Lung microvascular endothelial cell (primary cell): ENCODE measurements at places on chromosomes 1 and 21.
A peak's percentile ranks its signal among the peaks of the same experiment; 100 is the strongest.

DNA sequence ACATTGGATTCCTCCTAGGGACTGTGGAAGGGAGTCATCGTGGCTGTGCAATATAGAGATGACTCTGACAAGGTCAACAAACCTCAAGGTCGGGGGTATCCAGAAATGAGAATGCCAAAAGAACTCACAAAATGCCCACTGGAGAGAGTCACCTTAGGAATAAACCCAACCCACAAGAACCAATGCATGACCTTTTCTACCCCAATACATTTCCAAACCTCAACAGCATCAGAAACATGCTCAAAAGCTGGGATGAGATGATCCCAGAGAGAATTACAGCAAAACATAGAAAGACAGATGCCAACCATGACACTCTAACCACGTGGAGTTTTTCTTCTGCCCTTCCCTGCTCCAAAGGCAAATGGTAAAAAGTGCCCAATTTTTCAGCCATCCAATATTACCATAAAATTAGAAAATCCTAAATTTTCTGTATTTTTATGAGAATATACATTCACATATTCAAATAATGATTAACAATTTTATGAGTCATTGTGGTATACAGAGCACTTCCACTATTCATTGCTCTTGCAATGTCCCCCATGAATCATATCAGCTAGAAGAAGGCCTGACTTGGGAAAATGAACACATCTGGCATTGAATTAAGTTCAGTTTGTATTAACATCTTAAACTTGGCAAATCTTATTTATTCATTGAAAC, 88.2 kb upstream of the PALMD start:
- DNase-seq, result peak; percentile 79

- peak; percentile 70 for DNase-seq
Measured at GRCh38 chr1:93178418-93178817, 1.8 kb downstream of the TMED5 start.

DNA sequence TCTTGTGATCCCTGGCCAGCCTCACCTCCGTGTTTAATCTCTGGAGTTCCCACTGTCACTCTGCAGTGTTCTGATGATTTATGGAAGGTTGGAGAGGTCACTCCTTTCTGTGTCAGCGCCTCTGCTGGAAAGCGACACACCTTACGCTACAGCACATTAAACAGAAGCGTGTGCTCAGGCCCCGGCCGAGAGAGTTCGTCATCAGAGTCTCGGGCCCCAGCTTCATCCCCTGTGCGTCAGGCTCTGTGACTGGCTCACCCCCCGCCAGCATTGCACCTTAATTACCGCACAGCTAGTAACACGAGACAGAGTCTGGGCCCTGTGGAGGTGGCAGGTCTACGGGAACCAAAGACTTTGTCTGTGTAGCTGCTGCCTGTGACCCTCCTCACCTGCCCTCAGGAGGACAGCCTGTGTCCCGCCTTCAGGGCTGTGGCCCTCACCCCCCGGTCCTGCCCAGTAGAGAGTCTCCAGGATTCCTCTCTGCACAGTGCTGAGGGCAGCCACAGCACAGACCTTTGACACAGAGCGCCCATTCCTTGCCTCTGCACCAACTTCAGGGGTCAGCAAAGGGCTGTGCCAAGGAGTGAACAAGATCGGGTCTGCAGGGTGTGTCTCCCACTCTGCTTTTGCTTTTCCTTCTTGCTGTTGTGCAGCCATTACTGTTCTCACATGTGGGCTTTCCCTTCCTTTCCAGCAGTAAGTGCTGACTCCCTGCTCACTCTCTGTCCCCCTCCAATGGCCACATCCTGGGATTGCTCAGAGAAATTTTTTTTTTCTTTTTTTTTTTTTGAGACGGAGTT, 157.6 kb downstream of the PGBD5 start:
- DNase-seq, result peak; percentile 81

- DNase-seq, result no peak
Measured at GRCh38 chr1:229406798-229407197, 27.1 kb downstream of the ACTA1 start.

DNA sequence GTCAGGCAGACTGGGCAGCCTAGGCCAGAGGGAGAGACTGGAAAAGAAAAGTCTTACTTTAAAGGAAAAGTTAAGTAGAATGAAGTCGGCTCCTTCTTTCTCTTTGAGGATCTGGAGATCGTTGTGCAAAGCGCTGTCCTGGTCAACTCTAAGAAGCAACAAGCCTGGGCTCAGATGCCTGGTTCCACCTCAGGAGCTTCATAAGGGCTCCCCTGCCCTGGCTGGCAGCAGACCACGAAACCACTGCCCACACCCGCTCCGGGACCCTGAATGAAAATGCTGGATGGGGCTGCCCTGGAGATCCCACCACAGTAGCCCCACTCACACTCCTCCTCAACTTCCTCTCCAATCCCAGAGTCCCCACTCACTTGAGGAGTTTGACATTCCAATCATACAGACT, 6.4 kb downstream of the UBE2Q1 start:
- DNase-seq, result no peak

DNA sequence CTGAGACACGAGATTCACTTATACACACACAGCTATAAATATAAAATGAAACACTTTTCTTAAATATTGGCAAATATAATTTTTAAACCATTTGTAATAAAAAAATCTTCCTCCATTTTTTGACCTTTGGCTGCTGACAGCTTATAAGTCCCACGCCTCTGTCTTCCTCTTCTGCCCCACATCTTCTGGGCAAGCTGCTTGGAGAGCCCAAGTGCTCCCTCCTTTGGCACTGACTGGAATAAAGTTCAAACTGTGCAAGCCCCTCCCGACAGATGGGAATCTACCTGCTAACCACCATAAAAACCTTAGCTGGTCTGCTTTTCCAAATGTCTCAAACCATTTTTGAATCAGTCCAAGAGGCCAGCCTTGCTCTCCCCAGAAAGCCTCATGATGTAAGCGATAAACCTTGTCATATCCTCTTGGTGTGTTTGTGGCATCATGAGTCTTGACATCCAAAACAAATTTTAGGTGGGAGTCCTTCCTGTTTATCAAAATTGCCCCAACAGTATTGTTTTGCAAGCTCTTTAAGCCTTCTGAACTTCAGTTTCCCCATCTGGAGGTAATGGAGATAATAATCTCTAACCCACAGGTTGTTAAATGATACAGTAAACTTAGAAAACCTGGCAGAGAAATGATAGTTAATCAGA, 99.8 kb downstream of the SNX7 start:
- DNase-seq, result no peak

- no peak for DNase-seq
Measured at GRCh38 chr21:25039461-25040380, 567.6 kb downstream of the MRPL39 start.

DNA sequence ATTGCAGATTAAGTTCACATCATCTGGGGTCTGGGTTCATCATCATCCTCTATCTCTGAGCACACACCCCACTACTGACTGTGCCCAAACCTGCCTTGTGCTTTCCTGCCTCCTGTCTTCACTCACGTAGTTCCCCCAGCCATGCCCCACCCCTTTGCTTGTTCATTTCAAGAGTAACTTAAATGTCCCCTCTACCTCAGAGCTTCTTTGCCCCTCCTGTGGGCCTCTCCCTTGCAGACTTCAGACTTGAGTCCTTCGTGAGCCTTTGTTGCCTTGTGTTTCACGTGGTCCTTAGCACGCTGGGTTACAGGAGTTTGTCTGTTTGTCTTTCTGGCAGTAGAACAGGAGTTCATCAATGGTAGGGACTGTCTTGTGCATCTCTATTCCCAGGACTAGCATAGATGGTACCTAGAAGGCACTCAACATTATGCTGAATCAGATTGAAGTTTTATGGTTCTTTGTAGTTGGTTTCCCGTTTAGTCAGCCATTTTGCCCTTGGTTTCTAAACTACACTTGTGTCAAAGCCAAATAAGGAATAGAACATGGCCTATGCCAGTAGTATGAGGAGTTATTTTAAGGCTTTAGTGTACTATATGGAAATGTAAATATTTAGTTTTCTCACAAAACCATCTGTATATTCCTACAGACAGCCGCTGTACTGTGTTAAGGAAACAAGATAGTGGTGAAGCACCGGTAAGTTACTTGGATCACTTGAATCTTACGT, 86.2 kb downstream of the TTC3 start:
- DNase-seq, result no peak

GRCh38 chr1:211831558-211832323, 1.2 kb upstream of the LPGAT1 start:
- no peak for DNase-seq

DNA sequence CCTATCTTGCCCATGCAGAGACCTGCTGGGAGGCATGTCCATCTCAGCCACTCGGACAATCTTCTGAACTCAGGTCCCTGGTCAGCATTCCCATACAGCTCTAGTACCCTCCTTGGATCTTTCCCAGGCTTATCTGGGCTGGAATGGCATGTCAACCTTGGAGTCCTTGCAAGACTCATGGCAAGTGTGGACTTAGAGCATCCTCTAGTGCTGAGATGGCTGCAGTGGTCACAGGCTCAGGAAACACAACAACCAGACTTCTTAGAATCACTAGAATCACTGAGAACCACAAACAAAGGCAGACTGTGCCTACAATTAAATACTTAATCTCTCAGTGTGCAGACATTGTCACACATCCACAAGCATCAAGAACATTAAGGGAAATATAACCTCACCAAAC, 73.1 kb upstream of the TSHB start:
- peak; percentile 26 for DNase-seq

DNA sequence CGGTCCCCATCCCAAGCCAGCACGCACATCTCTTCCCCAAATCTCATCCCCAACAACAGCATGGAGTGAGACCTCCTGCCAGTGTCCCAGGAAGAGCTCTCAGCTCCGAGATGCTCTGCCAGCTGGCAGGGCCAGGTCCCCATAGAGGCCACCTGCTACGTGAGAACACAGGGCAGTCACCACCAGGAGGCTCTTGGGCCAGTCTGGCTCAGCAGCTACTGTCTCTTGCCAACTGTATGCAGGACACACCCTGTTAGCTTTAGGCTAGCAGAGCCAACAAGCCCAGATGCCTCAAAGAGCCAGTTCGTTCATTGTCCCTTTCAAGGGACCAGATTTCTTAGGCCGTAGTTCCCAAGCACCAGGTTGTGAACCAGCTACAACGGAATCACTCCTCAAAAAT, 36.9 kb downstream of the FBXO2 start:
- no peak for DNase-seq

DNA sequence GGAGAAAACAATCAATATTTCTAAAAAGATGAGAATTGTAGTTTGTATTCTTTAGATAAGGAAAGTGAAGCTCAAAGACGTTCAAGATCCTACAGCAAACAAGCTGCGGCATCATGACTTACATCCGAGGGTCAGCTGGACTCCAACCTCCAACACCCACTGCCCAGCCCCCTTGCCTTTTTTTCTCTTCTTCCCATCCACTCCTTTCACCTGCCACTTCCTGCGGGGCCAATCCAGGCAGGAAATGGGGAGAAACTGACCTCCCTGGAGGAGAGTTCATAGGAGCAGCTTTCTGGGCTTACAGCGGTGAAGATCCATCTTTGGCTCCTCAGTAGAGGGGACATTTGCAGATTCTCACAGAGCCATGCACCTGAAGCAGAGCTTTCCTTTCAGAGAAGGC, 361.5 kb downstream of the PTPRU start:
- DNase-seq, result no peak

DNA sequence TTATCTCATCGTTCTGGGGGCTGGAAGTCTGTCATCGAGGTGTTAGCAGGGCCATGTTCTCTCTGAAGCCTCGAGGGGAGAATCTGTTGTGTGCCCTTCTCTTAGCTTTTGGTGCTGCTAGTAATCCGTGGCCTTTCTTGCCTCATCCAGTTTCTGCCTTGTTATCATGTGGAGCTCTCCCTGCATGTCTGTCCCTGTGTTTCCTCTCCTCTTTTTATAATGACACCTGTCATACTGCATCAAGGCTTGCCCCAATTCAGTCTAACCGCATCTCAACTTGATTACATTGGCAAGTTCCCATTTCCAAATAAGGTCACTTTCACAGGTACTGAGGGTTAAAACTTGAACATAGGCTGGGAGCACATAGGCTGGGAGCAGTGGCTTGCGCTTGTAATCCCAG, 82.6 kb upstream of the CNIH3 start:
- DNase-seq, result no peak

DNA sequence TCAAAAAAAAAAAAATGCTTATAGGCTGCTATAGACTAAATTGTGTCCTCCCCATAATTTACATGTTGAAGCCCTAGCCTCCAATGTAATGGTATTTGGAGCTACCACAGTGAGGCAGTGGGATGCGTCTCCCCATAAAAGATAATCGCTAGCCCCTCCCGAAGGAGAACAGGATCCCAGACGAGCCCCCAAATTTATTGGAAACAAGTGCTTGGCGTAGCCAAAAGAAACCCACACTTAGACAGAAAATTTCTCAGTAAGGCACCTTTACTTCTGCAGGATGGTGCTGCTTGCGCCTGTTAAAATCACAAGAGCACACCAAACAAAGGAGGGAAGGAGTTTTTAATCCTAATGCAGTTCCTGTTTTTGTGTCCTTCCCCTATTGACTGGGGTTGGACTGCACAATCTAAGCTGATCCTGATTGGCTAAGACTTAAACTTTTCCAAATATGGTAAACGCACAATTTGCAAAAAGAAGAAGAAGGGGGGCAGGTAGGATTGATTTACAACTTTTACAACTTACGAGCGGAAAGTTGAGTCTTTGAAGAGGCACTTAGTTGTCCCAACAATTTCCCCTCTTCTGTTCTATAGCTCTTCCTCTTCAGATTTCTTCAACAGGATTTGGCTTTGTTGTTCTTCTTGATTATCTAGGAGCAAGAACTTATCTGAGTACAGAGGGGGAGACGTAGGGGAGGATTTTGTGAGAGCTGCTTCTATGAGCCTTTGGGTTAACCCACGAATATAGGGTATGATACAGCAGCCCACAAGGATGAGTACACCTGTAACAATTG, 3.0 kb upstream of the IPP start:
- no peak for DNase-seq

- DNase-seq, result no peak
Measured at GRCh38 chr1:228337031-228337564, 69.5 kb downstream of the TRIM11 start.

- no peak for DNase-seq
Measured at GRCh38 chr1:224737353-224737727, 121.2 kb downstream of the CNIH3 start.

- no peak for DNase-seq
Measured at GRCh38 chr1:19401535-19401889, 83.8 kb downstream of the CAPZB start.

GRCh38 chr1:94988356-94988755, 61.4 kb upstream of the CNN3 start:
- peak; percentile 84 for DNase-seq

- no peak for DNase-seq
Measured at GRCh38 chr1:115647919-115648650, 6.3 kb downstream of the VANGL1 start.

- DNase-seq, result no peak
Measured at GRCh38 chr1:160672789-160673695, 26.2 kb upstream of the SLAMF1 start.
